GM03348 (cell line): ENCODE measurements at places on chromosomes 16 and 17.

DNA sequence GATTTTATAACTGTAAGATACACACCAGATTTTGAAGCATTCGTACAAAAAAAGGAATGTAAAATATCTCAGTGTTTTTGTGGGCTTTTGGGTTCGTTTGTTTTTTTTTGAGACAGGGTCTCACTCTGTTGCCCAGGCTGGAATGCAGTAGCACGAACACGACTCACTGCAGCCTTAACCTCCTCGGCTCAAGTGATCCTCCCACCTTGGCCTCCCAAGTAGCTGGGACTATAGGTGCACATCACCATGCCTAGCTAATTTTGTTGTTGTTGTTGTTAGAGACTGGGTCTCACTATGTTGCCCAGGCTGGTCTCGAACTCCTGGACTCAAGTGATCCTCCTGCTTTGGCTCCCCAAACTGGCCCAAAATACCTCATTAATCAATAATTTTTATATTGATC is 15.9 kb downstream of the STAT5B start:
- DNase-seq: no peak

DNA sequence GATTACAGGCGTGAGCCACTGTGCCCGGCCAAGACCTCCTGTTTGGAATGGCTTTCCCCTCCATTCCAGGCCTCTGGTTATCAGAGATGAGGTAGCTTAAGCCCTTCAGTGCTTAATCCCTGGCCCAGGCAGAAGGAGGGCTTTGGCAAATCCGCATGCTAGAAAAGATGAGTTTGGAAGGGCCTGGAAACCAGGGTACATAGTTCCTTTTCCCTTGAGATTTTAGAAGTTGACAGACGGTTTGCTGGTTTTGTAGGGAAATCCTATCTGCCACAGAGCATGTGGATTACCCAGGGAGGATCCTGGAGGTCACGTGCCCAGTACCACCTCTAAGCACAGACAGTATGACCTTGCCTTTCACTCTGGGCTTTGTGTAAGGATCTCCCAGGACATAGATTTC is 114.7 kb upstream of the CACNG3 start:
- DNase-seq: no peak

DNA sequence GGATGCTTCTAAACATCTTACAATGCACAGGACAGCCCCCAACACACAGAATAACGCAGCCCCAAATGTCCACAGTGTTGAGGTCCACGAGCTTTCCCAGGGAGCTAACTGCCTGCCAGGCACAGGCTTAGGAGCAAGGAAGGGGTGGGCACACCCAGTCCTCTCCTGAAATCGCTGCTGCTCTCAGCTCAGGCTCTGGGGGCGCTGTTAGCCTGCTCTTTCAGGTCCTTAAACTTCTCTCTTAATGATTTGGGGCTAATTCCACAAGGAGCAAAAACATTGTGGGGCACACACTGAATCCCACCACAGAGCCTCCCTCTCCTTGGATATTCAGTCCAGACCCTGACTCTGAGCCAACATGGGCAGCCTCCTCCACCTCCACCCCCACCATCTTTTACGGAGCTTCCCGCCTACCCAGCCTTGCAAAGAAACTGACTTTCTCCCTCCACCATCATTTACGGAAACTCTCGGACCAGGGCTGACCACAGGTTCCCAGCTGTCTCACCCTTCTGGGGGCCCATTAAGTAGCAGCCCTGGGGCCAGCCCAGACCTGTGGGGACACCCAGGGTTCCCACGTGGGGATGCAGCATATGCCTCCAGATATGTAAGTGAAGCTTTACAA is 1.1 kb downstream of the CD300H start:
- DNase-seq: peak; percentile 36

GRCh38 chr16:6926762-6927161 is 405.9 kb upstream of the RBFOX1 start:
- no peak for DNase-seq

- DNase-seq: peak; percentile 71
Observed at GRCh38 chr16:1871974-1872635, at the start of gene MEIOB. TSS of gene MEIOB (minus strand) at chr16:1872164. CDS start at chr16:1868175, 3,989 bp downstream.

DNA sequence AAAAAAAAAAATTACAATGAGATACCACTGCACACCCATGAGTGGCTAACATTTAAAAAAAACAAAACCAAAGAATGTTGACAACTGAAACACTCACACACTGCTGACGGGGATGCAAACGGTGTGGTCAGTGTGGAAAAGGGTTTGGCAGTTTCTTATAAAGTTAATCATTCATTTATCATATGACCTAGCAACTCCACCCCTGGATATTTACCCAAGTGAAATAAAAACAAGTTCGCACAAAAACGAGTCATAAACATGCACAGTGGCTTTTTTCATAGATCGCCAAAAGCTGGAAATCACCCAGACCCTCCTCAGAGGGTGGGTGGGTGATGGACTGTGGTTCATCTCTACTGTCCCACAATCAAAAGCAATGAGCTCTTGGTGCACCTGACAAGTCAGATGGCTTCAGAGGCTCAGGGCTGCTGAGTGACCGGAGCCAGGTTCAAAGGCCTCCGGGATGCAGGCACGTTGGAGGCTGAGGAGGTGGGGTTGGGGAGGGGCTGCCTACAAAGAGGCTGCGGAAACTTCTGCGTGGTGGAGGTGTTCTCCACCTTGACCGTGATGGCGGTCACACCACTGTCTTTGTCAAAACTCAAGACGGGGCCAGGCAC is 14.2 kb downstream of the RAB40B start:
- DNase-seq: no peak
